ENCODE measurements at places on chromosomes 13 and 19.

DNA sequence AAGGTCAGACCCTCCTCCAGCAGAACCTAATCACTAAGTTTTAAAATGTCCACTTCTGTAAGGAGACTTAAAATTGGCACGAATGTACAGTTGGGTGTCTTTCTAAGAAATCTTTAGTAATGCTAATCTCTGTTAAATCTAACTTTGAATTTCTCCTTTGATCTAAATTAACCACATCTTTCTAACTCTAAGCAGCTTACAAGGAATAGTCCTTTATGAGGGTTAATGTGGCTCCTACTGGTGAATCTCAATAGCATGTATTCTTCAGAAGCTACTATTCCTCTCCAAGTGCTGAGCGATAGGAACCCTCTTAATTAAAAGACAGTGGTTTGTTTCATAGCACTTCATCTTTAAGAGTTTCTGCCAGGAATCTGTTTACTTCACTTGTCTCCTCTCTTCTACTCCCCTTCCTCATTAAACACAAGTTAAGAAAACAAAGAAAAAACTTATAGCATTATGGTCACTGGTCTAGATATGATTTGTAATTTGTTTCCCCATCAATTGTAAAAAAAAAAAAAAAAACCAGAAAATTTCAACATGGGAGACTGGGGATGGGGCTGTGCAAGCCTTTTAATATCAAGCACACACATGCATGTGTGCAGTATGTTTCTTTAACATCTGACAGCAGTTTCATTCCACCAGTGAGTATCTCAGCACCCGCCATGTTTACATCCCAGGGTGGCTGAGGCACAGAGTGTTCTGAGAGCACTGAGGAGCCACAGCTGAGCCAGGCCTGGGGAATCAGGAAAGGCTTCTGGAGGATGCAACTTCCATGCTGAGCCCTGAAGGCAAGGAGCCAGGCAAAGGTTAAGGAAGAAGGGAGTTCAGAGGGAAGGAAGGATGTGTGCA, 57.7 kb downstream of the ATP7B start:
- no peak for DNase-seq

GRCh38 chr13:69866555-69866954, 241.1 kb upstream of the ATXN8OS start:
- no peak for DNase-seq

- DNase-seq = no peak
Observed at GRCh38 chr13:20512042-20512683, 13.5 kb downstream of the CRYL1 start.

- DNase-seq = no peak
Observed at GRCh38 chr13:29711776-29712175, 116.3 kb upstream of the SLC7A1 start.

- DNase-seq = no peak
Observed at GRCh38 chr19:12687496-12688196, at the start of gene GNG14. Gene GNG14, plus strand, starts transcription at chr19:12687998. Its CDS starts 51 bp downstream, at chr19:12688049.

DNA sequence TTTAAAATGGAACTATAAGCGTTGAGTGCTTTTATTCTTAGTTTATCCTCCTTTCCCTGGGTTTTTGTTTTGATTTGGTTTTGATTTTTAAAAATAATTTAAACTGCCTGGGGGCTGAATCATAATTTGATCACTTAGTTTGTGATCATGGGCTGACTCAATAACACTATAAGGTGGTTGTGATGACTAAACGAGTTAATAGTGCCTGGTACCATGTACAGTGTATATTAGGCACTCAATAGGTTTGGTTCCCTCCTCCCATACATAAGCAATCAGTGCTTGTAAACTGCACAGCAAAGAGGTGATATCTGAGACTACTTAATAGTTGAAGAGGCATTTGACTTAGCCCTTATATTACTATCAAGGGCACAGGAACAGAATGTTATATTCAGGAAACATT, 200.9 kb upstream of the RFC3 start:
- DNase-seq = no peak

Data from Karpas-422 (cell line).